NCI-H1105 treated with DMSO at 0.1 percent for 48 hours (cell line): ENCODE measurements at places on chromosomes 1 and 21.

DNA sequence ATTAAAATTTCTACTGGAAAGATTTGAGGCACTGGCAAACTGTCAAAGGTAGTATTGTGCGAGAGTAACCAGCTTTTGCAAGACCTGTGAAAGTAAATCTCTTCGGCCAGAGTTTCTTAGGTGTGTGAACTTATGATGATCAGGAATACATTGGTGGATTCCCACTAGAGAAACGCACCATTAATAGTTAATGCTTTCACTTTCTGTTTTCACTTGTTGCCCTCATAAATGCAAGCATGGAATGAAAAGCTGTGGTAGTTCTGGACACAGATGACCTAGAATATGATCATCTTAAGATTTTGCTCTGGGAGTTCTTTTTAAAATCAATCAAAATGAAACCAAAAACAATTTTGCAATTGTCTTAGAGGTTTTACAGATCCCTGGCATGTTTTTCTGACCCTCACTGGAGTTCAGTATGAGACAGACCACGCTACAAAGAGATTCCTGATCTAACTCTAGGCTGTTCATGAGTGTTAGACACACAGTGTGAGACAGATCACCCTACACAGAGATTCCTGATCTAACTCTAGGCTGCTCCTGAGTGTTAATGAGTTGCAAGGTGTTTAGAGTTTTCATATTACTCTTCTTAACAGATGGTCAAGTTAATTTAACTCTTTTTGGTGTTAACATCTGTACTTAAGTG lies 98.8 kb downstream of the SDCCAG8 start:
- no peak for DNase-seq

GRCh38 chr1:10753299-10753698 lies 43.1 kb downstream of the CASZ1 start:
- no peak for DNase-seq

DNA sequence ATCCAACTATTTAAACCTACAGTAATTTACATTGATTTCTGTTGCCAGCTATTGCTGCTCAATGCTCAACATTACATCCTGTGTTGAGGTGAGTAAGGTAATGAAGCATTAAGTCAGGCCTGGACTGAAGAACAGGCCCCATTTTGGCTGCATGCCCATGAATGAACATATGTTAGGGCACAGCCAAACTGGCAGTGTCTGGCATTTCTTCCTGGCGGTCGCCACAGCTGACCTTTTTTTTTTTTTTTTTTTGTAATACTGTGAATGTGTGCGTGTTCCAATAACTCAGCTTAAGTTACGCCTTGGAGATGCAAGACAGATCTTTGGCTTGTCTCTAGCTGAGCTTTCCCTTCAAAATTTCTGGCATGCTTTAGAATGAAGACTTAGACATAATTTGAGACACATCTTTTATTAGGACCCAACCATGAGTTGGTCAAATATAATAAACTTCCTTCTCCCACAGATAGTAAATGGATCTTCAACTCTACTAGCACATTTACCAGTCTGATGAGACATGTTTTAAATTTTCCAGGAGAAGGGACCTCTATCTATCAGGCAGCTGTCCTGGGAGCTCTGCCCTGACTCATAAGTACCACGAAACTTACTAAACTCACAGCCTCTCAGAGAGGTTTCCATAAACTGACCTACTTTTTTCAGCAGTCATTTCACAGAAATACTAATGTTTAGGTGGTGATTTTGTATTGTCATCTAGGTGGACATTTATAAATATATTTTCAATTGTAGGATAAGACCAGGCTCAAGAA lies 341.1 kb upstream of the RUNX1 start:
- DNase-seq, result peak; percentile 91

DNA sequence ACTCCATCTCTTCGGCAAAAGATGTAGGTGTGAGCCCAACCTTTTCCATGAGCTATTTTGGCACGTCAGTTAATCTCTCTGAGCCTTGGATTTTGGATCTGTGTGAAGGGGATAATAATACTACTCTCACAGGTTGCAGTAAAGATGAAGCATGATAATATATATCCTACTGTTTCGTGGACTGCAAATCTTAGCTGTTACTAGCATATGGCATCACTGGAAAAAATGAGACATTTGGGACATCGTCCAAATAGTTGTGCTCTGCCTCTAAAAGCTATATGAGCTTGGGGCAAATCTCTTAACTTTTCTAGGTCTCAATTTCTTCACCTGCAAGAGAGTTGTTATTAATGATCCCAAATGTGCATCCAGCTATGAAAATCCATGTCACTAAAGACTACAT lies 147.4 kb upstream of the ZRANB2 start:
- DNase-seq, result no peak

DNA sequence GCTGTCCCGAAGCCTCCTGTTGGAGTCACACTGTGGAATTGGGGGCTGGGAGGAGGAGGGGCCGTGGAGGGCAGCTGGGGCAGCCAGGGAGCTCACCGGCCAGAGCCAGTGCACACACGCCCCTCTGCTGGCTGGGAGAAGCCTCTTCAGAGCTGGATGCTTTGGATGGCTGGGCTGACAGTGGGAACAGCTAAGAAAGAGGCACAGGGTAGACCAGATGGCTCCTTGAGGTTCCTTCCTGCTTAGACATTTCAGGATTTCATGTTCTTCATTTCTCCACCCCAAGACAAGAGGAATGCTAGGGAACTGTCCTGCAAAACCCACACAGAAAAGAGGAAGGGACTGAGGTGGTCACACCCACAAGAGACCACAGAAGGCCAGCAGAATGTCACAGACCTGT lies 254.8 kb upstream of the VAMP3 start:
- no peak for DNase-seq

GRCh38 chr21:35478161-35479064 lies 429.3 kb upstream of the RUNX1 start:
- DNase-seq, result no peak

- no peak for DNase-seq
These were observed 108.7 kb upstream of the RNPC3 start for GRCh38 chr1:103416681-103417286.

- no peak for DNase-seq
These were observed 32.1 kb downstream of the EYA3 start for GRCh38 chr1:28056129-28056925.

DNA sequence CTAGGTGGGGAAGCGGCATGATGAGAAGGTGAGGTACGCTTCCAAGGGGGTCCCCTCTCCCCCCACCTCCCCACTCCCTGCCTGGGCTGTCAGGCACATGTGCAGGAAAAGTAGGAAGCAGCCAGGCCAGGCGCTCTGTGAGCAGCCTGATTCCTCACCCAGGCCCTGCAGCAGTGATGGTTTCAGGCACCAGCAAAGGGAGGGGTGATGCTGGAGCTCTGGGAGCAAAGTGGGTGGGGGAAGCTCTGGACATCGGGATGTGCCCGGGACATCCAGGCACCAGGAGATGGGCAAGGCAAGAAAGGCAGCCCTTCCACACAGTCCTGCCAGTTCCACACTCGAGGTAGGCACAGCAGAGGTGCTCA lies 106.1 kb downstream of the CRYAA start:
- DNase-seq, result no peak

DNA sequence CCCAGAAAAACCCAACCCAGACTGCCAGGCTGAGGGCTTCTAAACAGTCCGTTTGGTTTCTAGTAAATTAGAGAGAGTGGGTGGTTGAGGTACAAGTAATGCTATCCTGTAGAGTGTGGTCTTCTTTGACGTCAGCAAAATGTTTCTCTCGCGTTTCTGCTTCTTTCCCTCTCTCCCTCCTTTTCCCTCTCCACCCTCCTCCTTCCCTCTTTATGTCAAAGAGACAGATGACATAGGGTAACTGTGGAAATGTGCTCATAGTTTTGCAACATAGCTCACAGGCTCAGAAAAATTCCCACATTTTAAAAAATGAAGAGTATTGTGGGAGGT lies 158.3 kb downstream of the TOMM20 start:
- no peak for DNase-seq

- no peak for DNase-seq
These were observed 15.1 kb downstream of the KHDRBS1 start for GRCh38 chr1:32028746-32029145.

GRCh38 chr1:210200124-210200736 lies 32.4 kb upstream of the SERTAD4 start:
- DNase-seq, result no peak

GRCh38 chr1:6795661-6796060 lies 10.4 kb downstream of the CAMTA1 start:
- no peak for DNase-seq

DNA sequence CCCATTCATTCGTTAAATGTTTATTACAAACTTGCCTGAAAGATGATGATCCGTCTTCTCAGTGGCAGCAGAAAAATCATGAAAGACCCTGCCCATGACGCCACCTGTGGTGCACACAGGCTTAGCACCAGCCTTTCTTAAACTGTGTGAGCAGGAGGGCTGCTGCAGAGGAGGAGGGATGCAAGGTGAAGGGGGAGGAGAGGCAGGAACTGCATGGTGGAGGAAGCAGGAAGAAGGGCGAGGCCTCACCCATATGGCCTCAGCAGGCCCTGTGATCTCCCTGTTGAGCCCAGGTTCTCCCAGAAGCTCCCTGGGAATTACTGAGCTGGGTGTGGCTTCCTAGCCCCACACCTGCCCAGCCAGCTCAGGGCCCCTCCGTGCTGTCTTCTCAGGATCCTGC lies 25.0 kb upstream of the RD3 start:
- no peak for DNase-seq

DNA sequence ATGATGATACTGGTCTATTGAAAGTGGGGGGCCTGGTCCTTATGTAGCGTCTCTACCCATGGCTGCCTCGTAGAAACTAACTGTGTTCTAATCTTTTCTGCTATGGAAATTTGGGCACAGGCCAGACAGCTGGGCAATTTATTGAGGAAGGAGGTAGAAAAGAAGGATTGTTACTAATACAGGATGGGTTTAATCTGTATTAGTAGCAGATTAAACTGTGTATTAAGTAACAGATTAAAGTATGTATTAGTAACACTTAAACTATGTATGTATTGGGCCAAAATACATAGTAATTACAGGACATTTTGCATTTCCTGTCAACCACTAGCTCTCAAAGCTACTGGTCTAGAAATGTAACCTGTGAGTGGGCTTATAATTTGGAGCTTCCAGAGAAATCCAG lies 142.0 kb downstream of the MAST2 start:
- DNase-seq, result no peak

DNA sequence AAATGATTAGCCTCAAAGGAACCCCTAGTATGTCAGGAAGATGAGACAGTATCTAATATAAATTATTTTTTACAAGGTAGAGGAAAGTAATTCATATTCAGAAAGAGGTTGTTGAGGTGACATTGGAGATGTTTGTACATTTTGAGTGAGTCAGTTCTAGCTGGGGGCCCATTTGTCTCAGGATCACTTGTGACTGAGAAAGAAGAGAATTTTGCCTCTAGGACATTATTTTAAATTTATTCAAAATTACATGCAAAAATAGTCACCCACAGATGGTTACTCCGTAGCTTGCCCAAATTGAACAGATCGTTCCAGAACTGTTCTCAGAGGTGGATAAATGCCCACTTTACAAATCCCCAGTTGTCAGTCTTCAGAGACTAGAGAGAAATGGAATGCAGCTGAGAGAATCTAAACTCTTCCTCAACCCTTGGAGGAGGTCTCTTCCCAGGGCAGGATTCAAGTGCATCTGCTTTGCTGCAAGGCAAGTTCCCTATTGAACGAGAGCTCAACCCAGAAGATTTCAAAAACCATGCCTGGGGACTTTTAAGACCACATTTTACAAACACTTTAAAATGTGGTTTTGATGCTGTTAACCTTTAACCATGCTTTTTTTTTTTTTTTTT lies 987.8 kb upstream of the ADAMTS5 start:
- DNase-seq, result no peak

DNA sequence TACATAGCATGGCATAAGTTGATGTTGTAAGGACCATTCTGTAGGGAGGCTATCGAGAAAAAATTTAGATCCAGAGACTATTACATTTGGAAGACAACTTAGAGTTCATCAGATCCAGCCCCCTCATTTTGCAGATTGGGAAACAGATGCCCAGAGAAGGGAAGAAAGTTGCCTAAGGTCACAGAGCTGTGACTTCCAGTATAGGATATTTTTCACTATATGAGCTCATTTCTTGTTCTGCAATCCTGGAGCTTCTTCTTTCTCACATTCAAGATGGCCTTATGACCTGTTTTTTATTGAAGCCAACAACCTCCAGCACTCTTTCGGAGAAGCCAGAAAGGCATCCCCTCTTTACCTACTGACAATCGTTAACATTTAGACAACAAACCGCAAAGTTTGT lies 421.8 kb upstream of the PLXNA2 start:
- no peak for DNase-seq

- peak; percentile 50 for DNase-seq
These were observed 5.7 kb downstream of the TPM3 start for GRCh38 chr1:154186177-154186576.

- DNase-seq, result peak; percentile 79
These were observed 15.4 kb upstream of the VSIG8 start for GRCh38 chr1:159877695-159878444.

GRCh38 chr21:45169001-45169400 lies 94.6 kb downstream of the ADARB1 start:
- no peak for DNase-seq

- no peak for DNase-seq
These were observed 15.9 kb upstream of the MUTYH start for GRCh38 chr1:45356186-45356585.

- no peak for DNase-seq
These were observed 183.7 kb upstream of the LMO4 start for GRCh38 chr1:87144981-87145380.

- DNase-seq, result no peak
These were observed 12.2 kb downstream of the RHBDL2 start for GRCh38 chr1:38929476-38929875.

GRCh38 chr1:203512848-203513584 lies 19.1 kb downstream of the OPTC start:
- DNase-seq, result no peak

- no peak for DNase-seq
These were observed 190.2 kb upstream of the SGIP1 start for GRCh38 chr1:66343569-66344325.

- DNase-seq, result no peak
These were observed 513.2 kb upstream of the ADGRL2 start for GRCh38 chr1:81287411-81288080.

DNA sequence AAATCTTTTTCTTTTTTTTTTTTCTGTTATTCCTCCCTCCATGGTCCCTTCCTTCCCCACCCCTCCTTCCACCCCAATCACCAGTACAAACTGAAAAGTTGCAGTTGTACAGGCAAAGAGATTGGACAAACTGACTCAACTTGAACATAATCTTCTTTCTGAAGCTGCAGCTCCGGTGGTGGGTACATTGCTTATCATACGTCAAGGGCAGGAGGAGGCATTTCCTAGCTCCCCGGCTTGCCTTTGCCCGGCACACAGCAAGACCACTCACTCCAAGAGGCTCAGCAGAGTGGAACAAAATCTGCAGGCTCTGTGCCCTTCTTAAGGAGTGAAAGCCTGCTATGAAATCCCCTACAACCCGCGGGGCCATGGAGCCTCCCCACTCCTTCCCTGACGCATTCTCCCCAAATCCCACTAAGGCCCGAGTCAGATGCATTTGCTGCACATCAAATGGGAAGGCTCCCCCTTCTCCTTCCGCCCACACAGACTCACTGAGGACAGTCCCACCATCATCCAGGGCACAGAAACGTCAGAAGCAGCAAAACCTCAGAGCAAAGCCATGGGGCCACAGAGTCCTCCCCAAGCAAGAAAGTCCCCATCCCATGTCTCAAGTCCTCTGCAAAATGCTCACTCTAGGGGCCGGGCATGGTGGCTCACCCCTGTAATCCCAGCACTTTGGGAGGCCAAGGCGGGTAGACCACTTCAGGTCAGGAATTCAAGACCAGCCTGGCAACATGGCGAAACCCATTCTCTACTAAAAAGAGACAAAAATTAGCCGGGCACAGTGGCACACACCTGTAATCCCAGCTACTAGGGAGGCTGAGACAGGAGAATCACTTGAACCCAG lies 45.9 kb downstream of the SYF2 start:
- no peak for DNase-seq

- DNase-seq, result no peak
These were observed 740 bp downstream of the ZNF691 start for GRCh38 chr1:42847111-42847595.
